ENCODE measurements at places on chromosomes 16 and 17. TPM values are rescaled to one million over a fixed set of nuclear protein-coding genes. Genes with fewer than 3 reads are reported as not detected.
A peak's percentile ranks its signal among the peaks of the same experiment; 100 is the strongest.

DNA sequence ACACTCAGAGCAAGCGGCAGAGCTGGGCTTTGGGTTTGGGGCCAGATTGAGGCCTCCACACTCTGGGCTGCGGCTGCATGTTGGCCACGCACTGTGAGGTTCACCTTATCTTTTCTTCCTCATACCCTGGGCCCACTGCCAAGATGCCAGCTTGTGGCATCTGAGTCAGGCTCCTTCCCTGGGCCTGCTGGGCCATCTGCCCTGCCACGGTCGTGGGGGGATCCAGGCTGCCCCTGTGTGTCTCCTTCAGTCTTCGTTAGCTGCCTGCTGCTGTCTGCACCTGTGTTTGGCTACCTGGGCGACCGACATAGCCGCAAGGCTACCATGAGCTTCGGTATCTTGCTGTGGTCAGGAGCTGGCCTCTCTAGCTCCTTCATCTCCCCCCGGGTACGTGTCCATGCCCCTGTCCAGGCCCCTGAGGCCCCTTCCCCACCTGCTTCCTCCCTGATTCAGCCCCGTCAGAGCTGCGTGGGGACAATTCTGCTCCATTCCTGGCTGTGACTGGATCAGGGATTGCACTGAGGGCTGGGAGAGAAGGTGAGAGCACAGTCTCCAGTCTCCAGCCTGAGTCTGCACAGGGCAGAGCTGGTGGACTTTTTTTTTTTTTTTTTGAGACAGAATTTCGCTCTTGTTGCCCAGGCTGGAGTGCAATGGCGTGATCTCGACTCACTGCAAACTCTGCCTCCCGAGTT, 11.2 kb downstream of the SPNS3 start:
- peak overlapping the region; percentile 26 for H3K27ac ChIP-seq
- peaks cover 5% of the 10 kb centered on the region for H3K4me1 ChIP-seq
- peak; percentile 68 for DNase-seq
- H3K36me3 ChIP-seq, result no peaks in the 10 kb centered on the region

- no peaks in the 10 kb centered on the region for H3K27me3 ChIP-seq
- H3K4me3 ChIP-seq, result no peak overlapping the region
- H3K36me3 ChIP-seq, result no peaks in the 10 kb centered on the region
- DNase-seq, result no peak
Measured at GRCh38 chr16:51049276-51049675, 101.8 kb downstream of the SALL1 start.

DNA sequence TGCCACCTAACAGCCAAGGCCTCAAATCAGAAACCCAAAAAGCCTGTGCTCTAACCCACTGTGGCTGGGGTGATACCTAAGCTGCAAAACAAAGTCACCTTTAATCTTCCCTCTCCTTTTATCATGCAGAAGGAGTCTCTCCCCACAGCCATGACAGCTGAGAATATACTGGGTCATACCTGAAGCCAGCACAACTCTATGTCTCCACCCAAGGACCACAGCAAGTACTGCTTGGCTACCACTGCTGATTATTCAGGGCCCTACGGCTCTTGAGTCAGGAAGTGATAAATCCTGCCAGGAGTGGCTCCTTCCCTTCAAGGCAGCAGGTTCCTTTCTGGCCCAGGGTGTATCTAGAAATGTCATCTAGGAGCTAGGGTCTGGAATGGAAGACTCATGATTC, 151.5 kb upstream of the TOM1L1 start:
- no peak for DNase-seq
- no peak overlapping the region for H3K27ac ChIP-seq
- H3K27me3 ChIP-seq, result no peaks in the 10 kb centered on the region
- no peaks in the 10 kb centered on the region for H3K4me1 ChIP-seq
- no peak overlapping the region for H3K4me3 ChIP-seq

The SCN4A gene
- 1.2 TPM for total RNA-seq
